Activated T-helper 1 cell treated with anti-CD3 and anti-CD28 coated beads, Interleukin-12 subunit alpha, Interleukin-12 subunit beta, Interleukin-2, Interleukin-4 antibody, amounts not matched to agents 30 ng/mL and 10 ng/mL and 1 ng/mL, durations not matched to agents 14 hours and 24 hours and 36 hours (primary cell): ENCODE measurements at places on chromosomes 3 and 15. TPM values are rescaled to one million over a fixed set of nuclear protein-coding genes. Genes with fewer than 3 reads are reported as not detected.

GRCh38 chr3:56874269-56874668, 72.5 kb upstream of the ARHGEF3 start:
- H3K36me3 ChIP-seq = peaks cover 15% of the 10 kb centered on the region
- no peak for DNase-seq
- H3K27me3 ChIP-seq = no peaks in the 10 kb centered on the region

- H3K36me3 ChIP-seq = no peaks in the 10 kb centered on the region
- H3K27ac ChIP-seq = no peak overlapping the region
- H3K4me3 ChIP-seq = no peak overlapping the region
Observed at GRCh38 chr15:89964232-89964954, 36.7 kb upstream of the ZNF710 start.

DNA sequence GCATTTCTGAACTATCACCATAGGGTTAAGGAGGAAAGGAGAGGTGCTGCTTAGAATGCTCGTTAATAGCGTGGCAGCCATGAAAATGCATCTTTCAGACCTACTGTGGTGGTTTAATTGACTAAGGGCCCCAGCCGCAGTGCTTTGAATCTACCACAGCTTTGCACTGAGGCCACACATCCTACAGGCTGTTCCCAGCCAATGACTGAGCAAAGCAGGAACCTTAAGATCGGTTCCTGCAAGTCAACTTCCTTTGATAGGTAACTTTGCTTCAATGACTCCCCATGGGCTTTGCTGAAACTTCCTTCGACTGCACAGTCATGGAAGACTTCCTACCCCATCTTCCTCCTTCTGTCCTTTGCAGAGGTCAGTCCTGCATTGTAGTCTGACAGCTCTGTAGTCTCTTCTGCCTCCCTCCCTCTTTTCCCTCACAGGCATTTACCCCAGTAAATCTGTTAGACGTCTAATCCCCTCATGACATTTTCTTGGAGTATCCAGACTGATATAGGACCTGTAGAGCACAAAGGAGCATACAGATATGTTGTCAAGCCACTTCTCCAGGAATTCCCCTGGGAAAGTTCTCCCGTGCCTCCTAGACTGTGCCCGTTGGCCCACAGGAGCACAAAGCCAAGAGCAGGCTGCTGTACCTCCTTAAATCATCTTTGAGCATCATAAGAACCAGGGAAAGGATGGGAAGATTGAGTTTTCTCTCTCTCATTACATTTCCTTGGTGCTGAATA, 2.6 kb upstream of the BCL2A1 start:
- no peaks in the 10 kb centered on the region for H3K27me3 ChIP-seq
- DNase-seq = peak; percentile 24
- peak overlapping the region; percentile 12 for H3K4me3 ChIP-seq
- peak overlapping the region; percentile 5 for H3K27ac ChIP-seq

- peaks cover 98% of the 10 kb centered on the region for H3K4me1 ChIP-seq
- H3K27ac ChIP-seq = peak overlapping the region; percentile 72
- peaks cover 78% of the 10 kb centered on the region for H3K36me3 ChIP-seq
- no peaks in the 10 kb centered on the region for H3K27me3 ChIP-seq
- DNase-seq = no peak
Observed at GRCh38 chr3:45972534-45973402, 22.9 kb downstream of the FYCO1 start.

DAG1 gene
- 20.5 and 23.7 TPM in 2 replicates for total RNA-seq

IFT122 gene
- total RNA-seq = 10.0 and 14.7 TPM in 2 replicates

DNA sequence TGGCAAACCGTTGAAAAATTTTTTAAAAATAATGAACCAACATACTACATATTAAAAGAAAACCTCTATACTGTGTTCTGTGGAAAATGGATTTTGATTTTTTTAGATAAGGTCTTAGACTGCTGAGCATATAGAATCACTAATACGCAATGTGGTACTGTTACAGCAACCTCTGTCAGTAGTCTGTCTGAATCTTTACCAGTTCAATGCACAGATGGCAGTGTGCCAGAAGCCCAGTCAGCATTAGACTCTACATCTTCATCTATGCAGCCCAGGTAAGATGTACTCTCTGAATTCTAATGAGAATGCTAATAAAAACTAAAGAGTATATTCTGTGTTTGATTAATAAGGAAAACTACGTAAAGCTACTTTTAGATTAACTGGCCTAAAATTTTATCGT, 31.3 kb upstream of the FAH start:
- H3K4me3 ChIP-seq = no peak overlapping the region
- H3K36me3 ChIP-seq = peaks cover 19% of the 10 kb centered on the region
- peaks cover 13% of the 10 kb centered on the region for H3K4me1 ChIP-seq
- H3K27ac ChIP-seq = no peak overlapping the region

ZNF717 gene
- total RNA-seq = 5.6 and 6.4 TPM in 2 replicates

- no peak overlapping the region for H3K4me3 ChIP-seq
- H3K27ac ChIP-seq = no peak overlapping the region
Observed at GRCh38 chr3:123050666-123051065, 16.2 kb upstream of the PDIA5 start.

DNA sequence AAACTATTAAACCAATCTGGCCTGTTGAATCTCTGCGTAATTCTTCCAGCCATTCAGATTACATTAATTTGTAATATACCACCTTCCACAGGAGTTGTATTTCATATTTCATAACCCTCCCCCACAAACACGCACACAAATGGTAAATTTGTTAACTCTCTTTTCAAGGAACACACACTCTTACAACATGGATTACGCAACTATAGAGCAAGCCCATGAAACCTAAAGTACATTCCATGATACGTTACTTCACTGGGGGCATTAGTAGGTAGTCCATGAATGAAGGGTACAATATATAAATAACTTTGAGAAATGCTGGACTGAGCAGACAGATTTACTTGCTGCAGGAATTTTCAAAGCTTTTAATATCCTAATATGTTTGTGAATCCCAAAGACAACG, 65.0 kb downstream of the TRIM69 start:
- H3K4me1 ChIP-seq = peaks cover 21% of the 10 kb centered on the region
- no peak for DNase-seq
- H3K36me3 ChIP-seq = no peaks in the 10 kb centered on the region

ITIH1 gene
- total RNA-seq = not detected in 2 replicates

PP2D1 gene
- total RNA-seq = not detected in 2 replicates

DNA sequence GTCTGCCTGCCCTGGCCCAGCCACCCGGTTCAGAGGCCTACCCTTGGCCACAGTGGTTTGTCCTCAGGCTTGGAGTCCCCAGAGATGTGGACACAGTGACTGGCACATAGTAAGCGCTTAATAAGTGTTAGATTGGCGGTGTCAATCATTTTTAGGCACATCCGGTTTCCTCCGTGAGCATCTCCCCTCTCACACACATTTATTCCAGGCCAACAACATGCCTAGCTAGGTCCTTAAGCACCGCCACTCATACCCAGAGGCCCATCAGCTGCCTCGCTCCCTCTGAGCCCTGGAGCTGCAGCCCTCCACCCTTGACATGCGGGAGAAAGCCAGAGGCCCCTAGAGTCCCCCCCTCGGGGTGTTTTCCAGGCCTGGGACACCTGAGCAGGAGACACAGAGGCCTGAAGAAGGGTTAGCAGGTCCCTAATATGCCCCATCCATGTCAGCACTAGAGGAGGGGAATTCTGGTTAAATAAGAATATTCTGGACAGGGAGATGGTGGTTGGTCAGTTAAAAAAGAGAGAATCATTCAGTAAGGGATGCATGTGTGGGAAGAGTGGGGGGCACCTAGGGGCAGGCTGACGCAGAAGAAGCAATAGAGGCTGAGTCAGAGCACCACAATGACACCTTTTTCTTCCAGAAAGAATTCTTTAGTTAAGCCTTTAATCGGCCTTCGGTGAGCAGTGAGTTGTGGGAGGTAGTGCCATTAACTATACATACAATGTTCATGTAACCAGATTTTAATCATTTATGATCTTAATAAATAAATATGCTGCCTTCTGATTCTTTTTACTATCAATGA, 22.3 kb downstream of the NR2F2 start:
- peaks cover 6% of the 10 kb centered on the region for H3K36me3 ChIP-seq
- peaks cover 20% of the 10 kb centered on the region for H3K4me1 ChIP-seq
- H3K4me3 ChIP-seq = no peak overlapping the region

GRCh38 chr15:38332711-38333110, 80.1 kb downstream of the SPRED1 start:
- no peak for DNase-seq
- no peak overlapping the region for H3K4me3 ChIP-seq
- no peak overlapping the region for H3K27ac ChIP-seq
- H3K27me3 ChIP-seq = peaks cover 9% of the 10 kb centered on the region
- H3K36me3 ChIP-seq = no peaks in the 10 kb centered on the region

- no peak overlapping the region for H3K4me3 ChIP-seq
- no peak overlapping the region for H3K27ac ChIP-seq
- H3K4me1 ChIP-seq = no peaks in the 10 kb centered on the region
- no peaks in the 10 kb centered on the region for H3K36me3 ChIP-seq
- H3K27me3 ChIP-seq = peaks cover 4% of the 10 kb centered on the region
Observed at GRCh38 chr15:80308002-80308401, 56.0 kb upstream of the CTXND1 start.

- H3K27ac ChIP-seq = no peak overlapping the region
- H3K4me1 ChIP-seq = no peaks in the 10 kb centered on the region
- H3K4me3 ChIP-seq = no peak overlapping the region
Observed at GRCh38 chr3:170731281-170731680, 138.7 kb downstream of the RPL22L1 start.

DNA sequence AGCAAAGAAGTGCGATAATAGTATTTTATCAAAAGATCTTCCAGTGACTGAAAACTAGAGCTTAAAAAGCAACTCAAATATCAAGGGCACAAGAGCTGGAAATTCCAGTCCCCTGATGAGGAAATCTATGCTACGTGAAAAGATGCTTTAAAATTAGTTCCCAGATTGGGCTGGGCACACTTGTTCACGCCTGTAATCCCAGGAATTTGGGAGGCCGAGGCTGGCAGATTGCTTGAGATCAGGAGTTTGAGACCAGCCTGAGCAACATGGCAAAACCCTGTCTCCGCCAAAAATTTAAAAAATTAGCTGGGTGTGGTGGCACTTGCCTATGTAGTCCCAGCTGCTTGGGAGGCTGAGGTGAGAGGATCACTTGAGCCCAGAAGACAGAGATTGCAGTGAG, 138.8 kb downstream of the SEMA6D start:
- H3K4me3 ChIP-seq = no peak overlapping the region
- H3K27me3 ChIP-seq = no peaks in the 10 kb centered on the region
- H3K27ac ChIP-seq = no peak overlapping the region
- no peaks in the 10 kb centered on the region for H3K4me1 ChIP-seq
- H3K36me3 ChIP-seq = no peaks in the 10 kb centered on the region
- no peak for DNase-seq

- no peak overlapping the region for H3K27ac ChIP-seq
- DNase-seq = no peak
- no peak overlapping the region for H3K4me3 ChIP-seq
- no peaks in the 10 kb centered on the region for H3K4me1 ChIP-seq
- no peaks in the 10 kb centered on the region for H3K36me3 ChIP-seq
- H3K27me3 ChIP-seq = peaks cover 2% of the 10 kb centered on the region
Observed at GRCh38 chr3:133563186-133563591, 10.3 kb upstream of the CDV3 start.

DNA sequence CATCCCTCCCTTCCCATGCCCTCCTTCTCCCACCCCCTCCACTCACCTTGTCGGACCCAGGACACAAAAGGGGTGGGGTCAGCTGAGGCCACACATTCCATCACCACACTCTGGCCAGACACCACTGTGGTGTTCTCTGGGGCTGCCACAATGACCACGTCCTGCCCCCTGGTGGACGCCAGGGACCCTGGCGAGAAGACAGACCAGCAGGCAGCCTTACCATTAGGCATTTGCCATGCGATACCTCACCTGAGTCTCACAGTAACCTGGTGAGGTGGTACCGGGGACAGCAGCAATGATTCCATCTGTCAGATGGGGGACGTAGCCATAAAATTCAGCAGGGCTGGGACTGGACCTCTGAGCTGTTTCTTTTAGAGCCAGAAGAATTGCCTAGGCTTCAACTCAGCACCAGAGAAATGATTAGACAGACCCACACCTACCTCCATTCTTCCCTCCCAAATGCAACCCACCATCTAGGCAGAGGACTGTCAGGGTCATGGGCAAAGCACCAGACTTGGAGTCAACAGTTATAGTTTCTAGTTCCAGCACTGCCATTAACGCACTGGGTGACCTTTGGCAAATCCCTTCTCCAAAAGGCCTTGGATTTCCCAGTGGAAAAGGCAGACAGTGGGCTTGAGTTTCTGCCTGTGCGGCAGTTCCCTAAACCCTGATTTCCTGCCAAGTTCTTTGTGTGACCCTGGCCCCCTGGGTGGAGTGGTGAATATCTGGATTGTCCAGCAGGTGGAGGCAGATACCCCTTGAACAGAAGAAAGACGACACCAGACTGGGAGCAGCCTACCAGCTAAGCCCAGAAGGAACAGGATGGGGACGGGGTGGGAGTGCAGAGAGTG, 21.8 kb downstream of the IGDCC4 start:
- DNase-seq = peak; percentile 21
- H3K4me1 ChIP-seq = no peaks in the 10 kb centered on the region
- H3K4me3 ChIP-seq = no peak overlapping the region
- H3K27ac ChIP-seq = no peak overlapping the region
- H3K36me3 ChIP-seq = no peaks in the 10 kb centered on the region

DNA sequence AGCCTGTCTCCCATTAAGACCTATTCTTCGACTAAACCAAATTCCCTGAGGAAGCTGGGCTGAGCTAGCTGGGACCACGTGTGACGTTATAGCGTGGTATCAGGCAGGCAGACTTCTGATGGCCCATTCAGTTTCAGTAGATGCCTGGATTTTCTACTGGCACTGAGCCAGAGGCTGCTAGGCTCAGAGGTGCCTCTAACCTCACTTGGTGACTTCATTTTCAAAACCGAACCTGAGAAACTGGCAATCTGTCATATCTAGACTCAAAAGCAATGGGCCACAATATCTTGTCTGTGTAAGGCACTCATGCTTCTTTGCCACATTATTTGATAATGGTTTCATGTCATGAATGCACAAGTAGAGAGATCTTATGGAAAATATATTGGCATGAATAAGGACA, 352.1 kb upstream of the AZI2 start:
- H3K4me3 ChIP-seq = no peak overlapping the region
- no peaks in the 10 kb centered on the region for H3K27me3 ChIP-seq
- no peaks in the 10 kb centered on the region for H3K36me3 ChIP-seq
- H3K27ac ChIP-seq = no peak overlapping the region

PLSCR2 gene
- not detected in 2 replicates for total RNA-seq

PROS1 gene
- total RNA-seq = 1.0 and 1.2 TPM in 2 replicates

GRCh38 chr15:55829826-55830225, 86.9 kb upstream of the PRTG start:
- H3K4me3 ChIP-seq = peak overlapping the region; percentile 28
- H3K4me1 ChIP-seq = peaks cover 30% of the 10 kb centered on the region
- H3K27me3 ChIP-seq = no peaks in the 10 kb centered on the region
- no peak for DNase-seq
